Effector memory CD8-positive, alpha-beta T cell (primary cell): ENCODE measurements at places on chromosomes 16 and 17.

DNA sequence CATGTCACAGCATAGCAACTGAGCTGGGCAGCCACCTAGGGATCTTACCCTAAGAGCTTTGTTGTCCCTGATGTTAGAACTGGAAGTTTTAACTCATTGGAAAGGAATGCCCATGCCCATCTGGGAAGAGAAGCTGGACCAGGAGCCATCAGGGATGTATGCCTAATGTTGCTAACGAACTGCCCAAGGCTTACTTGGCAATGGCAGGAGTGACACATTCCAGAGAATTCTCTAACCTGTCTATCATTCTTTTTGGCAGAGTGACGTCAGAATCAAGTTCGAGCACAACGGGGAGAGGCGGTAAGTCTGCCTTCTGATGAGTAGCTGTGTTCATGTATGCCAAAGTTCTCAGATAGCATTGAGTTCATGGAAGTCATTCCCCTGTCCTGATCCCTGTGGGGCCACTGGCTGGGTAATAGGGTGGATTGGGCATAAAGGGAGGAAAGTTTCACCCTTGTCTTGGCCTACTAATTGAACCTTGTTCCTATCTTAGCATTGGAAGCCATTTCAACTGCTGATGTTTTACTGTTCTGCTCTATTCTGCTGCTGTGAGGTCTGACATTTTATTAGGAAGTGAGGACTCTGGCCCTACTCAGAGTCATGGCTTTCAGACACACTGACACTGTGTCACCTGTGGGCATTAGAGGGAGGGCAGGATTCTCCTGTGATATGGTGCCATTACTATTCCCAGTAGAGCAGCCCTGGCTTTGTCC, 23.7 kb downstream of the MAP3K3 start:
- peak overlapping the region; percentile 53 for H3K27ac ChIP-seq
- no peak overlapping the region for H3K4me3 ChIP-seq
- H3K4me1 ChIP-seq = peaks cover 30% of the 10 kb centered on the region
- H3K36me3 ChIP-seq = peaks cover 5% of the 10 kb centered on the region
- no peaks in the 10 kb centered on the region for H3K27me3 ChIP-seq

DNA sequence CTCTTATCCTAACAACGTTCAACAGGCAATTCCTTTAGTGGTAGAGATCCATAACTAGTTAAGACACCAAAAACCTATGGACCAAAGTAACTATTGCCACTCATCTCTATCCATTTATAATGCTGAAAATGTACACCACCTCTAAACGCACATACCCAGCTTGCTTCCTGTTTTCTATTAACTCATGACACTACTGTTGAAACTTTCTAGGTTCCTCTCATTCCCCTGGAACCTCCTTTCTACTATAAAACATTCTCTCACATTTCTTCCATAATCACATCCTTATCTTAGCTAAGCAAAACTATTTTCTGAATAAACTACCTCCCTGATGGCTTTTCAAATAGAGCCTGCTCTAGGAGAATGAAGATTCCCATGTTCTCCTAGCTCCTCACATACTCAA, 42.9 kb upstream of the KSR1 start:
- H3K36me3 ChIP-seq = no peaks in the 10 kb centered on the region
- peaks cover 15% of the 10 kb centered on the region for H3K27me3 ChIP-seq
- H3K4me3 ChIP-seq = no peak overlapping the region
- no peak overlapping the region for H3K27ac ChIP-seq
- DNase-seq = no peak
- no peaks in the 10 kb centered on the region for H3K4me1 ChIP-seq

- H3K4me1 ChIP-seq = no peaks in the 10 kb centered on the region
- H3K27me3 ChIP-seq = peaks cover 17% of the 10 kb centered on the region
- H3K36me3 ChIP-seq = no peaks in the 10 kb centered on the region
- DNase-seq = no peak
Measured at GRCh38 chr16:54582631-54583250, 296.2 kb upstream of the IRX3 start.

GRCh38 chr17:50926523-50926922, 60.4 kb upstream of the TOB1 start:
- no peak overlapping the region for H3K27ac ChIP-seq
- peaks cover 19% of the 10 kb centered on the region for H3K4me1 ChIP-seq
- peak overlapping the region; percentile 27 for H3K4me3 ChIP-seq
- H3K27me3 ChIP-seq = no peaks in the 10 kb centered on the region
- DNase-seq = no peak
- H3K36me3 ChIP-seq = peaks cover 4% of the 10 kb centered on the region

DNA sequence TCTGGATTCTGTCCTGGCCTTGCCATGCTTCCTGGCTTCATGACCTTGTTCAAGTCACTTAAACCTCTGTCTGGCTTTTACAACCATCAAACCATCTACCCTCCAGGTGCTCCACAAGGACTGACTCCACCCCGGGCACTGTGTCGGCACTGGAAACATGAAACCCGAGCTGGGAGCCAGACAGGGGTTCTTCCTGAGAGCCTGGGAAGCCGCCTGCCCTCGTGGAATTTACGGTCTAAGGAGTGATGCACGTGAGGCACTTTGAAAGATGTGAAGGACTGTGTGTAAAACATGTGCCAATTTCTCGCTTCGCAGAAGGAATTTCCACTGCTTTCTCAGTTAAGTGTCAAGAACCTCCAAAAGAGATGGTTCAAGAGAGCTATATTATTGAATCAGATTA, 11.6 kb downstream of the CDK5R1 start:
- H3K27me3 ChIP-seq = no peaks in the 10 kb centered on the region
- no peak overlapping the region for H3K4me3 ChIP-seq
- H3K36me3 ChIP-seq = peaks cover 3% of the 10 kb centered on the region
- peaks cover 23% of the 10 kb centered on the region for H3K4me1 ChIP-seq
- no peak for DNase-seq
- H3K27ac ChIP-seq = no peak overlapping the region

DNA sequence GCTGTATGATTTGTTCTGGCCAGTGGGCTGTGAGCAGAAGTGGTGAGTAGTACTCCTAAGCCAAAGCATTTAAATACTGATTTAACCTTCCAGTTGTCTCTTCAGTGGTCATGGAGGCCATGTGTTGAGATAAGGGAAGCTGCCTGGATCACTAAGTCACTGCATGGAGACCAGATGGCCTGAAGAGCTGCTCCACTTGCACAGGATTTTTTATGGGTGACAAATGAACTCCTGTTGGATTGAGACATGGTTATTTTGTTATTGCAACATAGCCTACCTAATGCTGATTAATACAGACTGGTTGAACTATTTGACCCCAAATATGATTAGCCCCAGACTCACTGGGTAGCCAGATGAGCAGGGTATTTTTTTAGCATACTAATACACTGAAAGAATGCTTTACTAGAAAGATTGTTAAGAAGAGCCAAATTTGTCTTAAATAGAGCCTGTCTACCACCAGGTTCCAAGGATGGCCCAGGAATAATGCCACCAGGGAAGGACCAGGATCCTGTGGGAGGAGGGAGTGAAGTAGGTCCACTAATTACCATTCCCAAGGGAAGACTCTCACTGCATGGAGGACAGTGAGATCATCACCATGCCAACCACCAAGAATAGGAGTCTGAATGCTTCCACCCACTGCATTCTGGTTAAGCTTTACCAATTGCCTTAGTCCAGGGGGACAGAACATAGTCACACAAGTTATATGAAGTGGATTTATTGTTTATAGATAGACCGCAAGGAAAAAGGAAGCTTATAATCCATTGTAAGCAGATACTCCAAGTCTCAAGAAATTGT, 187.4 kb upstream of the IRX6 start:
- H3K4me3 ChIP-seq = no peak overlapping the region
- no peaks in the 10 kb centered on the region for H3K27me3 ChIP-seq
- DNase-seq = no peak
- no peaks in the 10 kb centered on the region for H3K4me1 ChIP-seq
- no peak overlapping the region for H3K27ac ChIP-seq
- peaks cover 3% of the 10 kb centered on the region for H3K36me3 ChIP-seq

- H3K27me3 ChIP-seq = no peaks in the 10 kb centered on the region
- peaks cover 80% of the 10 kb centered on the region for H3K4me1 ChIP-seq
- peaks cover 24% of the 10 kb centered on the region for H3K36me3 ChIP-seq
- peak overlapping the region; percentile 97 for H3K27ac ChIP-seq
- peak overlapping the region; percentile 68 for H3K4me3 ChIP-seq
Measured at GRCh38 chr16:17367923-17368322, 102.8 kb downstream of the XYLT1 start.

DNA sequence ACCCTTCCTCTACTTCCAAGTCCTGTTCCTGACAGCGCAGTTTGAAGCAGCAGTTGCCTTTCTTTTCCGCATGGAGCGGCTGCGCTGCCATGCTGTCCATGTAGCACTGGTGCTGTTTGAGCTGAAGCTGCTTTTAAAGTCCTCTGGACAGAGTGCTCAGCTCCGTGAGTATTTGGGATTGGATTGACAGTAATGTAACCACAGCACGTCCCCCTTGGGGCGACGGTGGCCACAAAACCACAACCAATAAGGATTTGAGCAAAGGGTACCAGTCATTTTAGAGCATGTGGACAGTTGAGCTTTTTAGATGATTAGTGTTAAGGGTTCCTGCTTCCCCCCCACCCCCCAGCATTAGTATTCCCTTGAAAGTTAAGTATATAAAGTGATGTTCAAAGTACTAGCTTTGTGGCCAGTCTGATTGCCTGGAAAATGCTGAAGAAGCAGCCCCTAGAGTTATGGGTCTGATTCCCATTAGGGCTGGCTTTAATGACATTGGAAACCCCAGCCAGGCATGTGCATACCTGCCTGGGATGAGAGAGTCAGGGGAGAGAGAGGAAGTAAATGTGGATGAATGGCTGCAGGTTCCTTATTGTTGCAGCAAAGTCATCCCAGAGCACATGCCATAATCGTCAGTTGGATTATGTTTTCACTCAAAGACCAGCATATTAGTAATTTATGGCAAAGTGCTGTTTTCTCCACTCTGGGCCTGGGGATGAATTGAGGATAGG, 31.6 kb upstream of the SLC12A3 start:
- H3K27ac ChIP-seq = peak overlapping the region; percentile 59
- no peaks in the 10 kb centered on the region for H3K4me1 ChIP-seq
- no peak for DNase-seq
- H3K27me3 ChIP-seq = no peaks in the 10 kb centered on the region

- peak overlapping the region; percentile 20 for H3K4me3 ChIP-seq
- no peak overlapping the region for H3K27ac ChIP-seq
- H3K4me1 ChIP-seq = peaks cover 17% of the 10 kb centered on the region
- DNase-seq = no peak
- H3K36me3 ChIP-seq = peaks cover 43% of the 10 kb centered on the region
Measured at GRCh38 chr17:81396278-81396721, 1.0 kb downstream of the BAHCC1 start.

- H3K27ac ChIP-seq = peak overlapping the region; percentile 0
- no peak for DNase-seq
- H3K36me3 ChIP-seq = peaks cover 14% of the 10 kb centered on the region
- no peaks in the 10 kb centered on the region for H3K27me3 ChIP-seq
Measured at GRCh38 chr17:39852239-39852638, 11.9 kb downstream of the IKZF3 start.

DNA sequence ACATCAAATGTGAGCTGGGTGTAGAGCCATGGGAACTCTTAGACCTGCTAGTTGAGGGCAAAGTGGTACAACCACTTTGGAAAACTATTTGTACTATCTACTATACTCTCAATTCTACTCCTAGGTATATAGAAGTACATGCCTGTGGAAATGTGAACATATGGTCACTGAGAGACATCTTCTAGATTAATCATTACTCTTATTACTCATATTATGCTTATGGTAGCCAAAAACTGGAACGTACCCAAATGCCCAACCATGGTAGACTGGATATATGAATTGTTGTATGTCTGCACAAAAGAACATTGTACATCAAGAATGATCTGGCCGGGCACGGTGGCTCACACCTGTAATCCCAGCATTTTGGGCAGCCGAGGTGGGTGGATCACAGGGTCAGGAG, 2.7 kb downstream of the WDR45B start:
- H3K27ac ChIP-seq = peak overlapping the region; percentile 86
- no peak for DNase-seq
- H3K4me3 ChIP-seq = peak overlapping the region; percentile 87
- H3K4me1 ChIP-seq = peaks cover 33% of the 10 kb centered on the region
- no peaks in the 10 kb centered on the region for H3K27me3 ChIP-seq
- peaks cover 42% of the 10 kb centered on the region for H3K36me3 ChIP-seq

DNA sequence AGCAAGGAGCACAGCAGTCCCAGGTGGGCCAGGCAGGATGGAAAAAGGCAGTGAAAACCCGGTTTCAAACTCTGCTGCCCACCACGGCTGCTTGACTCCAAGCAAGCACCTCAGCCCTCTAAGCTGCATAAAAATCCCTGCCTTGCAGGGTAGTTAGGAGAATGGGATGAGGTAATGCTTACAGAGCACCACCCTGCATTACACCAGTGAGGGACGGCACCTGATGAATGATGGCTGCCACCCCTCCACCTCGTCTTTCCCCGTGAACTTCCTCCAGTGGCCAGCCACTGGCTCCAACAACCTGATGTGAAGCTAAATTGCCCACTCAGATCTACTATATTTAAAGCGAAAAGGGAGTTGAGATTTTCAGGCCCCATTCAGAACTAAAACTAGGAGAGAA, 21.3 kb downstream of the MIEF2 start:
- H3K4me3 ChIP-seq = no peak overlapping the region
- H3K27me3 ChIP-seq = no peaks in the 10 kb centered on the region
- no peak for DNase-seq
- H3K36me3 ChIP-seq = peaks cover 74% of the 10 kb centered on the region
- no peaks in the 10 kb centered on the region for H3K4me1 ChIP-seq
- H3K27ac ChIP-seq = no peak overlapping the region

GRCh38 chr16:57799600-57800199, 2.6 kb downstream of the KIFC3 start:
- DNase-seq = no peak
- peak overlapping the region; percentile 59 for H3K4me3 ChIP-seq
- H3K27ac ChIP-seq = peak overlapping the region; percentile 76
- H3K36me3 ChIP-seq = peaks cover 17% of the 10 kb centered on the region
- peaks cover 35% of the 10 kb centered on the region for H3K4me1 ChIP-seq

DNA sequence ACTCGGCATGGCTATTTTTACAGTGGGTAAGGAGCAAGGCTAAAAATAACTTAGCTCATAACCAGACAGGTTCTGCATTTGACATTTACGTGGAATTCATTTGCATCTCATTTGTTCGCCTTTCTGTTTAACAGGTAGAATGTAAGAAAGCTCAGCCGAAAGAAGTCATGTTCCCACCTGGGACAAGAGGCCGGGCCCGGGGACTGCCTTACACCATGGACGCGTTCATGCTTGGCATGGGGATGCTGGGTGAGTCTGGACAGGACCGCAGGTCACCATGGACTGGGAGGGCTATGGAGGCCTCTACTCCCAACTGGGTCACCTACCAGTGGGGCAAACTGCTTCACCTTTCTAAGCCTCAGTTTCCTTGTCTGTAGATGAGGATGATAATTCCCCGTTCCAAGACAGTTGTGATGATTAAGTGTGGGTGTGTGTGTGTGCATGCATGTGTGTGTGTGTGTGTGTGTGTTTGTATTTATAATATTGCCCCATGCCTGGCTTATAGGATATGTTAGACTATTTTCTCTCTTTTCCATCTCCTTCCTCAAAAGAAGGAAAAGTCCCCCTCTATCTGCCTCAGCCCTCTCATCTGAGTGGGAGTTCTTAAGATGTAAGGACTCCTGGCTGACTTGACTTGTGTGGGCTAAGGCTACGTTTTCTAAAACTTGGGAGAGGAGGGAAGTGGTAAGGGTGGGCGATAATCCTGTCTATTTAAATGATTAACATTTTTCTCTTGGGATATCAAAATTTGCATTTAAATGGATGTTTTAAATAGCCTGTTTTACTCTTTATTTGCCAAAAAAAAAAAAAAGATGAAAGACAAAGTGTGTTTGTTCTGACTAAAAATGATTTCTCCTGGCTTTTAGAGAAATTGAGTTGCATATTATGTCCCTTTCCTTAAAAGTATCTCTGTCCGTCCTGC, 129.0 kb downstream of the CCDC182 start:
- no peak for DNase-seq
- no peaks in the 10 kb centered on the region for H3K27me3 ChIP-seq
- no peak overlapping the region for H3K27ac ChIP-seq
- H3K4me3 ChIP-seq = no peak overlapping the region
- H3K4me1 ChIP-seq = peaks cover 33% of the 10 kb centered on the region

- DNase-seq = no peak
- H3K36me3 ChIP-seq = peaks cover 18% of the 10 kb centered on the region
Measured at GRCh38 chr17:42230225-42230624, 35.9 kb upstream of the GHDC start.
